CD4-positive, alpha-beta T cell treated with Interleukin-4 for 1 hour (primary cell): ENCODE measurements at places on chromosomes 2 and 18.

- DNase-seq: no peak
These were observed 276.4 kb downstream of the TGIF1 start for GRCh38 chr18:3726238-3726951.

GRCh38 chr2:144510294-144510991, 9.5 kb downstream of the ZEB2 start:
- peak; percentile 78 for DNase-seq

DNA sequence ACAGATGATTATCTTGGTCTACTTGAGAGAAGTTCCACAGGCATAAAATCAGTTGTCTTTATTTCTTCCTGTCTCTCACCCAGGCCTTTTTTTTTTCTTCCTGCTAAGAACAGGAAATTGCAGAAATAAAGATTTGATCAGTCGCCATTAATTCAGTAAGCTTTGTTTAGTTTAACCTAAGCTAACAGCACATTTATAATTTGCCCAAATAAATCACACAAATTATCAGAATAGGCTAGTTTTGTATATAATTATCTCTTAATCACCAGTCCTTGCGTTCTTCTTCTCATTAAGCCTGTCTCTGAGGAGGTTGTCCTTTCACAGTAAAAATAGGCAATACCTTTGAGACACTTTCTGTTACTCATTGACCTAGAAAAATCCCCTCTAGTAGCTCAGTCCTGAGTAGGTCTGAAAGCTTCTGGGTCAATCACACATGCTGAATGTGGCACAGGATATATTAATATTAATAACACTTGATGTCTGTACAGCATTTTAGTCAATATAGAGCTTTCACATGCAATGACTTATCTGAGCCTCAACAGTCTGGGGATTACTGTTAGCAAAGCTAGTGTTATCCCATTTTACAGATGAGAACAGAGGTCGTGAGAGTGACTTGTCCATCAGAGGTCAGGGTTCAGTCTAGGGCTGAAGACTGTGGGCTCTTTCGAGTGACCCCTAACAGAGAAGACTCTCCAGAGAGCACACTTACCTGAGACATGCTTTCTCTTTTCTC, 11.2 kb upstream of the STK17B start:
- DNase-seq: no peak

GRCh38 chr18:64752707-64753106, 603.8 kb upstream of the LINC00305 start:
- DNase-seq: no peak
